Fibroblast of skin of right quadriceps (primary cell): ENCODE measurements at places on chromosomes 6 and 20.

GRCh38 chr6:7088076-7088742, 19.6 kb upstream of the RREB1 start:
- DNase-seq = no peak

DNA sequence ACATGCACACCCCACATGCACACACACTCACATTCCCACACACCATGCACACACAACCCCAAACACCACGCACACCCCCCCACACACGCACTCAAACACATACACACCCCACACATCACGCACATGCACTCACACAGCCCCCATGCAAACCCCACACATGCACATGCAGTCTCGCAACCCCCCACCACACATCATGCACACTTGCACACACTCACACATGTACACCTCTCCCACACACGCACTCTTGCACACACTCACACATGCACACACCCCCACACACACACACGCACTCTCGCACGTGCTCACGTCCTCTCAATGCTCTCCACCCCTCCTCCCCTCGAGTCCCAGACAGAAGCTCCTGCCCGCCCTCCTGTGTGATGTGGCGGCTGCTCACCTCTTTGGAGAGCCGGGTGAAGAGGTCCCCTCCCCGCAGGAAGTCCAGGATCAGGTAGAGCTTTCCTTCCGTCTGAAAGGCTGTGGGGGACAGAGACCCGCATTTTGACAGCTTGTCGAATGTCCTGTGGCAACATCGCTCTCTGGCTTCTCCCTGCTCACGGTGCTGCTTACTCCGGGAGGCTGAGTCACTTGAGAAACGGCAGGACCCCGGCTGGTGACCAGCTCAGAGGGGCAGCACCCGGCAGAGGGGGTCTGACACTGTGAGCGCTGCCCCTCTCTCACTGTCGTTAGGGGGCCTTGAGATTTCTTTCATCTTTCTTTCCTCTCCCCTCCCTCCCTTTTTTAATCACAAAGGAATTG, 78.5 kb downstream of the RAMACL start:
- no peak for DNase-seq

GRCh38 chr6:143615785-143616184, 62.0 kb upstream of the PHACTR2 start:
- no peak for DNase-seq

GRCh38 chr6:161279677-161280415, 6.0 kb upstream of the AGPAT4 start:
- DNase-seq = no peak

DNA sequence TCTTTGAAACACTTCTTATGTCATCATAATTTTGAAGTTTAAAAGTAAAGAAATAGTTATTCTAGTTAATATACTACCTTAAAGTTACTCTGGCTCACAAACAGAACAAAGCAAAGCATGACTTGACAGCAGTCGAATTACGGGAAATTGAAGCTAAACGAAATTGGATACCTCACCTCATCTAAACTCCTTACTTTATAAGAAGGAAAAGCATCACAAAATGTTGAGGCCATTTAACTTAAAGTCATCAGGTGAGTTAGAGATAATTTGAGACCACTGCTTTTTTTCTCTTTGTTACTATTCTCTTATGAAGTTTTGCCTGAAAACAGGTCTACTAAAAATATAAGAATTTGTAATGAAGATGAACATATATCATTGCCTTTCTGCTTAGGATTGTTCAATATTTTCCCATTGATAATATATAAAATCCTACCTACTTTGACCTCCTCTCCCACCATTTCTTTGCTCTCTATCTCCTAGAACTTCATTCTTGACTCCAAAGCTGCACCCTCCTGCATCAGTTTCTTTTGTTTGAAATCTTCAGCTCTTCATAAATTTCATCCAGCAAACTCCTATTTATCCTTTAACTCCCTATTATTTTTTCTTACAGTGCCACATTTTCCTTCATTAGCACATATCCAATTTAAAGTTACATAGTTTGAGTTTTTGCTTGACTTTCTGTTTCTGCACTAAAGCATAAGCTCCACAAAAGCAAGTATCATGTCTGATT, 510.7 kb upstream of the ZNF337 start:
- DNase-seq = no peak
